ENCODE measurements at places on chromosomes 6 and 20.

- DNase-seq, result no peak
Measured at GRCh38 chr6:113377362-113377942, 479.7 kb upstream of the MARCKS start.

DNA sequence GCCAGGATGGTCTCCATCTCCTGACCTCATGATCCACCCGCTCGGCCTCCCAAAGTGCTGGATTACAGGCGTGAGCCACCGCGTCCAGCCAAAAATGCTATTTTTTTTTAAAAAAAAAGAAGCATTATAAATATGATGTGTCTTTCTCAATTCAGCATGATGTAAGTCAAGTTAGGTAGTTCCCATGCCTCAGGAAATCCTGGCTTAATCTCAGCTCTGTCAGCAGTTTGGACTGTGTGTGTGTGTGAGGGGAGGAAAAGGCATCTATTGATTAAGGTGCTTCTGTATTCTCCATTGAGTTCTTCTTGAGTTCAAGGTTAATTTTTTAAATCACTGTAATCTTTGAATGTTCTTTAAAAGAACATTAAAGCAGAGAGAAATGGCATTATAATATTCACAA, 51.5 kb downstream of the GMDS start:
- no peak for DNase-seq

DNA sequence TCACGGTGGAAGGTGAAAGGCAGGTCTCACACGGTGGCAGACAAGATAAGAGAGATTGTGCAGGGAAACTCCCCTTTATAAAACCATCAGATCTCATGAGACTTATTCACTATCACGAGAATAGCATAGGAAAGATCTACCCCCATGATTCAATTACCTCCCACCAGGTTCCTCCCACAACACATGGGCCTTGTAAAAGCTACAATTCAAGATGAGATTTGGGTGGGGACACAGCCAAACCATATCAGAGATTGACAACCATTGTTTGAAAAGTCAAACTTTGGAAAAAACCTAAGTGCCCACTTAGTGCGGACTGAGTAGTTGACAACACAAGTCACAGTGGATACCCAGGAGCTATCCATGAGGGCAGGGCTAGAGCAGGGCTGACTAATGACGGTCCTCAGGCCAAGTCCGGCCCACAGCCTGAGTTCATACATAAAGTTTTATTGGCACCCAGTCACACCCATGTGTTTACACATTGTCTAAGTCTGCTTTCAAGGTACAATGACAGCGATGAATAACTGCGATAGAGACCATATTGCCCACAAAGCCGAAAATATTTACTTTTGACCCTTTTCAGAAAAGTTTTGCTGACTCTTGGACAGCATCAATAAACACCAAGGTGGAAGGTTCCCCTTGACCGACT, 33.8 kb upstream of the PMEPA1 start:
- DNase-seq, result no peak

DNA sequence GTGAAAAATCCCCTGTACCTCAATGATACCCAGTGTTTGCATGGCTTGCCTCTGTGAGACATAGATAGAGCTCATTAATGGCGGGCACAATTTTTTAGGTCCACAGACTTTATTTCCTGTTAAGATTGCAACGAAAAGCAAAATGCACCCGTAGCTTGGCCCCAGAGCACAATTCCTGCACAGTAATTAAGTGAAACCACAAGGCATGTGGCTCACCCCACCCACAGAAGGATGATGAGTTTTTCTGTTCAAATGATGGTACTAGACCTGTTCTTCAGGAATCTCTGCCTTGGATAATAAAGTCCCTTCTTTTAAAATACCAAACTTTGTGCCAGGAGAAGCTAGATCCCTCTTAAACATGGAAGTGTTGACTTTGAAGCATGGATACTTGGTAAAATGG, 738.1 kb downstream of the QKI start:
- DNase-seq, result no peak

DNA sequence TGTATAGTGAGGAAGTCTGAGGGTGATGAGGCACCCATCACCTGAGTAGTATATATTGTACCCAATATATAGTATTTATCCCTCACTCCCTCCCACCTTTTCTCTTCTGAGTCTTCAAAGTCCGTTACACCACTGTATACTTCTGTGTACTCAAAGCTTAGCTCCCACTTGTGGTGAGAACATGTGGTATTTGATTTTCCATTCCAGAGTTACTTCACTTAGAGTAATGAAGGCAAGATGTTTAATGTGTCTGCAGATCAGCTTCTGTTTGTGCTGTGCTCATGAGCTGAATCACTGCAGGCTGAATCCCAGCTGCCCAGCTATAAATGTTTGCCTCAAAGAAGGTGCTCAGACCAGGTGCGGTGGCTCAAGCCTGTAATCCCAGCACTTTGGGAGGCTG, 139.3 kb upstream of the FOXA2 start:
- DNase-seq, result no peak

- no peak for DNase-seq
Measured at GRCh38 chr20:19017104-19017690, 195.2 kb upstream of the SLC24A3 start.

DNA sequence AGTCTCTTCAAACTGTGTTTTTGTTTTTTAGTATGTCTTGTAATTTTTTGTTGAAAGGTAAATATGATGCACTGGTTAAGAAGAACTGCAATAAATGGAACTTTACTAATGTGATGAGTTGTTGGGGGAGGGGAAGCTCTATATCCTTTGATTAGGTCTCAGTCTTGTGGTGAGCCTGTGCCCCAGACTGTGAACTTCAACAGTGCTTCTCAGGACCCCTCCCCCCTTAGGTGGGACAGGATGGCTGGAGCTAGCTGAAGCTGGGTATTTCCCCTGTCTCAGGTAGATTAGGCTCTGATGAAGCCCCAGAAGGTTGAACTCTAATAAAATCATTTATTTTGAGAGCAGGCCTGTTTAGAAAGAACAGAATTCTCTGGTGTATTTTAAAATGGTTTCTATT, 31.4 kb upstream of the TASP1 start:
- DNase-seq, result no peak

DNA sequence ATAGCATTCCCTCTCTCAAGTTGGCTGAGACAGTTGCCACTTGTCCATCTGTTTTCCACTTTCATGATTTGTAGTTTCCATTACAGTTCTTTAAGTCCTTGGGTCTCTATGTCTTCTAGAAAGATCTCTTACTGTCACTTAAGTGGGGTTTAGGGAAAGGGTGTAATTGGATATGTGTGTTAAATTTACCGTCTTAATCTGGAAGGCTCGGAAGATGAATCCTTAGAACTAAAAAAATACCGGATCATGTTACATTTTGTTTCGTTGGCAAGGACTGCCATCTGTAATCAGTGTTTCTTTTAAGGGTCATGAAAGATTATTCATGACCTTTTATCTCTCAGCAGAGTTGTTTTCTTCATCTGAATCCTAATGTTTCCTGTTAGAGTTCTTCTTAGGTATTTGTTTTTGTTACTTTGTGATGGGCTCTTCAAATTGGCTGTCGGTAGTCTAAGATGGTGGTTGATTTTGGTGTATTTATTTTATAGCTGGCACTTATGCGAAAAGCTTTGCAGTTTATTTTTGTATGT, 21.8 kb upstream of the BTBD3 start:
- no peak for DNase-seq

DNA sequence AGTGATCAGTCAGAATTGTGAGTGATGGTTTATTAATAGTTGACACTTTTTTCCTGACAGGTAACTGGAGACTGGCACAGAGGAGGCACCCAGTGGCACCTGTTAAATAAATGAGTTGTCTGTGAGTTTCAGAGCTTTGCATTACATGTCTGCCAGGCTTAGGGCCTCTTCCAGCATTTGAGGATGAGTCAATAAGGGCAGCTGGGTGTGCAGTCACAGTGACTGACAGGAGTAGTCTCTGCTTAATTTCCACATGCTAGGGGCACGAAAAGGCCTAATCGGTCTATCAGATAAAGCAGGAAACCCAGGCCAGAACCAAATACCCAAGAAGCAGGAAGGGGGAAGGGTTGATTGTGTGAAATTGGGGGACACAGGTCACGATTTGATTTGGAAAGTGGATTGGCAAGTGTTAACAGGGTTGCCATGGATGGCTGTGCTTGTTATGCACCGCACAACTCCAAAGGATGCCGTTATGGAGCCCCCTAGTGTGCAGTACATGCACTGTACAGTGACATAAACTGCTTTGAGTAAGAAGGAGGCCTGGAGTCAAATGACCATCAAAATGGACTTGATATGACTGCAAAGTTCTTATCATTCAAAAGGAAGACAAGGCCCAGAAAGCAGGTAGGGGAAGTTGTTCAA, 111.9 kb upstream of the GGTLC1 start:
- DNase-seq, result peak; percentile 50

GRCh38 chr20:37220731-37221130, 40.9 kb downstream of the GHRH start:
- DNase-seq, result no peak
